ENCODE measurements at places on chromosomes 4 and X.

- peak; percentile 41 for DNase-seq
Observed at GRCh38 chr4:80196922-80197573, at the start of gene PRDM8. Gene PRDM8, plus strand, starts transcription at chr4:80197503. Its CDS starts 2,578 bp downstream, at chr4:80200081.

DNA sequence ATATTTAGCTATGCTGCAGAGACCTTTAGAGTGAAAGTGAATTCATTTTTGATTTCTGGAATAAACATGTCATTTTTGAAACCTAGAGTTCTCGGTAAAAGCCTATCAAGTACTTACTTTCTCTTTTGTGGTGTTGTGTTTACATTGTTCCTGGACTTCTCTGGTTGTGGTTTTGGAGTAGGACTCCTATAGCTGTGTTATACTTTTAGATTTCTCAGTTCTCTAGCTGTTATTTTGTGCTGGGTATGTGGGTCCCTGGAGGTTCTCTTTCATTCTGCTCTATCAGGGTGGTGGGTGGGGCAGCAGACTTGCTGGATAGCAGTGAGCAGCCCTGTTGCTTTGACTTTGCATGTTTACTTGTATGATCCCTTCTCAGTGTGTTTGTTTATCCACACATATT, 25.6 kb upstream of the MSMO1 start:
- DNase-seq = no peak

DNA sequence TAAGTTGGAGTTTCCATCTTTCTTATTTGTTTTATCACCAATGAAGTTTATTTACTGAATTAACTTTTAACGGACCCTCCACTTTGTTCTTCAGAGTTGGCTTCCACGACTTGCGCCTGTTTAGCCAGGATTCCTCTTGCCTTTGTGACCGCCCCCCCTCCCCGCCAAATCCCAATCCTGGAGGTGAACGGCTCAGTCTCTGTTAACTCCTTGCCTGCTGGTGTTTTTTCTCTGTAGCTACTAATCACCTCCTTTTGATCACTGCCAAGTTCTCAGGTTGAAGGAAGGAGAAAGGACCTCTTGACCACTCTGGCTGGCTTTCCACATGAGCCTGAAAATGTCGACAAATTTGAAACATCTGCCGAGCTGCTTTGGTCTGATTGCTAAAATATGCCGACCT, 46.8 kb upstream of the BCOR start:
- DNase-seq = no peak

DNA sequence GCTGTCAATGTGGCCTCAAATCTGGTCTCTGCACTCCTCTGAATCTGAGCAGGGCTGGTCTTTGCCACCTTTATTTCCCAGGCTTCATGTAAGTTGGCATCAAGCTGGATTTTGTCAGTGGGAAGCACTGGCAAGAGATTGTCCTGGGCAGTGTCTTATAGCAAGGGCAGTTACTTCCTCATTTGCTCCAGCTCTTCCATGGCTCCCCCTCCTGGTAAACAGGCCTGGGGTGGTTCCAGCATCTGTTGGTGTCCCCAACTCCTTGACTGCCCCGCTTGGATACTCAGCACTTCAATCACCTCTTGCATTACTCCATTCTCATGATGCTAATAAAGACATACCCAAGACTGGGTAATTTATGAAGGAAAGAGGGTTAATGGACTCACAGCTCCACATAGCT, 15.0 kb upstream of the REST start:
- no peak for DNase-seq

- DNase-seq = no peak
Observed at GRCh38 chr4:23805450-23805851, 84.4 kb downstream of the PPARGC1A start.

- no peak for DNase-seq
Observed at GRCh38 chr4:186216465-186217024, 10.8 kb upstream of the KLKB1 start.

GRCh38 chrX:153448556-153449367, 2.9 kb upstream of the TREX2 start:
- no peak for DNase-seq

DNA sequence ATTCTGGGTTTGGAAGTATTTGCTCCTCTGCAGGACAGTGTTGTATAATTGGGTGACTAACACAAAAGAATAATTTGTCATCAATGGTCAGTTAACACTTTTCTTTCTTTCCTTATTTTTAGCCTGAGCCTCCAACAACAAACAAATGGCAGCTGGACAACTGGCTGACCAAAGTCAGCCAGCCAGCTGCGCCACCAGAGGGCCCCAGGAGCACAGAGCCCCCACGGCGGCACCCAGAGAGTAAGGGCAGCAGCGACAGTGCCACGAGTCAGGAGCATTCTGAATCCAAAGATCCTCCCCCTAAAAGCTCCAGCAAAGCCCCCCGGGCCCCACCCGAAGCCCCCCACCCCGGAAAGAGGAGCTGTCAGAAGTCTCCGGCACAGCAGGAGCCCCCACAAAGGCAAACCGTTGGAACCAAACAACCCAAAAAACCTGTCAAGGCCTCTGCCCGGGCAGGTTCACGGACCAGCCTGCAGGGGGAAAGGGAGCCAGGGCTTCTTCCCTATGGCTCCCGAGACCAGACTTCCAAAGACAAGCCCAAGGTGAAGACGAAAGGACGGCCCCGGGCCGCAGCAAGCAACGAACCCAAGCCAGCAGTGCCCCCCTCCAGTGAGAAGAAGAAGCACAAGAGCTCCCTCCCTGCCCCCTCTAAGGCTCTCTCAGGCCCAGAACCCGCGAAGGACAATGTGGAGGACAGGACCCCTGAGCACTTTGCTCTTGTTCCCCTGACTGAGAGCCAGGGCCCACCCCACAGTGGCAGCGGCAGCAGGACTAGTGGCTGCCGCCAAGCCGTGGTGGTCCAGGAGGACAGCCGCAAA, 106.0 kb downstream of the KLHL8 start:
- peak; percentile 19 for DNase-seq

GRCh38 chr4:138184886-138185285, 57.3 kb downstream of the SLC7A11 start:
- no peak for DNase-seq

- no peak for DNase-seq
Observed at GRCh38 chrX:140505421-140506337, 810 bp upstream of the SOX3 start.

DNA sequence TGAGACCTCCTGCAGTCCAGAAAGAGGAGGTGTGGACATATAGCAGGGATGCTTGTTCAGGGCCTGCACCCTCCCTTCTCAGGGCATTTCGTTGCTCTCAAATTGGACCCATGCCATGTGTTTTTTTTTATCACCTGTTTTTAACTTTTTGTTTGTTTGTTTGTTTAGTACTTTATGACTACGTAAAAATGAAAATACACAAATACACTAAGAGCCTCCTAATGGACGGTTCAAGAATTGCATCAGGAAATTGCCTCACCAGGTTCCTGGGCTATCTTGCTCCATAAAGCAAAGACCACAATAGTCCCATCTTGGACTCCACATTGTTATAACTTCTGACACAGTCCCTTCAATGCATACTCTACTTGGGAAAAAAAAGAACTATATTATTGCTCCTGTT, 1685.9 kb upstream of the TENM3 start:
- DNase-seq = no peak

- DNase-seq = no peak
Observed at GRCh38 chr4:14008494-14008893, 381.0 kb upstream of the BOD1L1 start.

DNA sequence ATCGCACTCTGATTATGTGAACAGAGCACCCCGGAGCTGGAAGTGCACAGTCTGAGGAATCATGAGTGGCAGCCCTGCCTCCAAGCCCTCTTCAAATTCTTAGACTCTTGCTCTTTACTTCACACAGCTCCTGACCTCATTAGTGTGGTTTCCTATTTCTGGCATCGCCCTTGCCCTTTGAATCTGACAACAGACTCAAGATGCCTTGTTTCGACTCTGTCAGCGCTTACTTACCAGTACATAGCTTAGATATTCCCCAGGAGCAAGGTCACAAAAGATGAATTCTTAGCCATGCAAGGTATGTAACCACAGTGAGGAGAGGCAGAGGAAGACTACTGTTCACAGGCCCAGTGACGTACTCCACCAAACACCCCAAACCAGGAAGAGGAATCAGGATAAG, 167.2 kb downstream of the KDR start:
- DNase-seq = no peak

GRCh38 chrX:53831662-53832635, 145.4 kb upstream of the HUWE1 start:
- DNase-seq = peak; percentile 42

DNA sequence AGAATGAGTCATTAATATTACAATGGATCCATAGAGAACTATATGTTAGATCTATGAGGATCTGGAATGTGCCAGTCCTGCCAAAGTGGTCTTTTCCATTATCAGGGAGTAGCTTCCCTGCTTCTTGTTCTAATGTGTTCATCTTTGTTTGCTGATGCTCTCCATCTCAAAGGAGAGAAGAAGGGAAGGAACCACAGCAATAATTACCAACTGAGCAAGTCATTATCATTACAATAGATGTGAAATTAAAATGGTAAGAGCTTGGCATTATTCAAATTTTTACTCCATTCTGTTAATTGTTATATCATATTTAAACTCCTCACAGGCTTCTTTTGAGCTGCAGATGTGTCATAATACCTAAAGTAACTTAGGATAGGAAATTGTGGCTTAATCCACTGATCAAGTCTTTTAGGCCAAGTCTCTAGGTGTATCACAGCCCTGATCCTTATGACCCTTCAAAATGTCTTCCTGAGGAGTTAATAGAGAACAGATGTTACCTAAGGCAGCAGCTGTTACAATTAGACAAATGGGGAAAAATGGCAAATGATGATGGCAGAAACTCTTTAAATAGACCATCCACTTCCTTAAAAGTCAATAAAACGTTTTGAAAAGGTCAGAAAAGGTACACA, 1492.7 kb upstream of the IGFBP7 start:
- DNase-seq = no peak

GRCh38 chr4:81404294-81404693, 67.4 kb downstream of the RASGEF1B start:
- no peak for DNase-seq

DNA sequence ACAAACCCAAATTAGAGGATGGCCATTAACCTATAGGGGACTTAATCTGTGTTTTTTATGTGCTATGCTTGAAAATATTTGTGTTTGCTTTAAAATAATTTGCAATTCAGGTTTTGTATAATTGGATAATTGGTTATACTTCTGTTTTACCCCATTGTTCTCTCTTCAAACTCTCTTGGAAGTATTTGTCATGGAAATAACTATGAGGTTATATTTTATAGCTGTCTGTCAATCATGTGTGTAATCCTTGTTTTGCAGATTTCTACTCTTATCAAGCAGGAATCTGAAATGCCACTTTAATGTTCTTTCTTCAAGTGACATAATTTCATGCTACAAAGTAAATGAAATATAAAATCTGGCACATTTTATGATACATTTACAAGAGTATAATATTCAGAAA, 15.4 kb upstream of the NDUFC1 start:
- no peak for DNase-seq

DNA sequence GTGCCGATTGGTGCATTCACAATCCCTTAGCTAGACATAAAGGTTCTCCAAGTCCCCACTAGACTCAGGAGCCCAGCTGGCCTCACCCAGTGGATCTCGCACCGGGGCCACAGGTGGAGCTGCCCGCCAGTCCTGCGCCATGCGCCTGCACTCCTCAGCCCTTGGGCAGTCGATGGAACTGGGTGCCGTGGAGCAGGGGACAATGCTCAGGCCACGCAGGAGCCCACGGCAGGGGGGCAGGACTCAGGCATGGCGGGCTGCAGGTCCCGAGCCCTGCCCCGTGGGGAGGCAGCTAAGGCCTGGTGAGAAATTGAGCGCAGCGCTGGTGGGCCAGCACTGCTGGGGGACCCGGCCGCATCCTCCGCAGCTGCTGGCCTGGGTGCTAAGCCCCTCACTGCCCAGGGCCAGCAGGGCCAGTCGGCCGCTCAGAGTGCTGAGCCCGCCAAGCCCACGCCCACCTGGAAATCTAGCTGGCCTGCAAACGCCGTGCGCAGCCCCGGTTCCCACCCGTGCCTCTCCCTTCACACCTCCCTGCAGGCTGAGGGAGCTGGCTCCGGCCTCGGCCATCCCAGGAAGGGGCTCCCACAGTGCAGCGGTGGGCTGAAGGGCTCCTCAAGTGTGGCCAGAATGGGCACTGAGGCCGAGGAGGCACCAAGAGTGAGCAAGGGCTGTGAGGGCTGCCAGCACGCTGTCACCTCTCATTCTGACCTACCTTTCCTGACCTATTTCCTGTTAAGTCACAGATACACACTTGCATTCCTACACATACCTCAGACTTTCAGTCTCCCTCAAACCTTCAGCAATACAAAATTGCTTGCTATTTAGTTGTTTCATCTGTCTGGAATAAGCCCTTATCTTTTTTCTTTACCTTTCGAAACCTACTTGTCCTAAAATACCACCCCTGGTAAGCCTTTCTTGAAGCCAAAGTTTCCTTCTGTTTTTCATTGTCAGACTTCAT, 20.7 kb downstream of the UBE2K start:
- DNase-seq = no peak

DNA sequence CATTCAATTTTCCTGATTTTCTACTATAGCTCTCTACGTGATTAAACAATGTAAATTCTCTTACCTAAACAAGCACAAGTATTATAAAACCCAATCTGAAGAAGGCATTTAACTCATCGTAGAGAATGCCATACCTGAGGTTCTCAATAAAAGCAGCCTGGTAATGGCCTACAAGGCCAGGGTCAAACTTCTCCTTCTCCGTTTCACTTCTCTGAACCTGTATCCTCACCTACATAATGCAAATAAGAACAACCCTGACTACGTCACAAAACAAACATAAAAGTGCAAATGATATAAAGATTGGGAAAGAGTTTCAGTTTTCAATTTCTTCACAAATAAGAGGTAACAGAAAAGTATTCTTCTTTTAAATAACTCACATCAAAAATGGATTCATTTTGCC, 55.6 kb upstream of the STS start:
- no peak for DNase-seq

GRCh38 chr4:178970433-178971140, 1528.3 kb upstream of the AGA start:
- DNase-seq = no peak

- DNase-seq = no peak
Observed at GRCh38 chrX:43840265-43840664, 42.0 kb downstream of the MAOB start.

- DNase-seq = peak; percentile 28
Observed at GRCh38 chr4:87975466-87975865, at the start of gene SPP1. Gene SPP1, plus strand, starts transcription at chr4:87975714. Its CDS starts 1,182 bp downstream, at chr4:87976896.
